ENCODE measurements at places on chromosomes 4 and X.

- DNase-seq = no peak
Measured at GRCh38 chr4:47442980-47443379, 20.5 kb downstream of the COMMD8 start.

DNA sequence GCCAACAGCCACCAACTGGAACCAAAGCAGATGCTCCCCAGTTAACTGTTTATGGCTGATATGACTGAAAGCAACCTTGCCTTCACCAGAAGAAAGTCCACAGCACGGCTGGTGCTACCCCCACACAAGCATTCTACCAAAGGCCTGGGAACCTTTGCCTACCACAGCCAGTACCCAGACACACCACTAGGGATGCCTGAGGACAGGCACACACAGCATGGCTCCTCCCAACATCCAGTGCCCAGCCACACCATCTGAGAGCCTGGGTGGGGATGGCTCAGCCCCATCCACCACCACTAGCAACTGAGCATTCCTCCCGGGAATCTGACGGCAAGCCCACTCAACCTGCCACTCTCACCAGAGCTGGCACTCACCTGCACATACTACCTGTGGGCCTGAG lies 178.6 kb downstream of the SLC7A11 start:
- no peak for DNase-seq

GRCh38 chr4:54076673-54077072 lies 12.3 kb upstream of the CHIC2 start:
- no peak for DNase-seq

DNA sequence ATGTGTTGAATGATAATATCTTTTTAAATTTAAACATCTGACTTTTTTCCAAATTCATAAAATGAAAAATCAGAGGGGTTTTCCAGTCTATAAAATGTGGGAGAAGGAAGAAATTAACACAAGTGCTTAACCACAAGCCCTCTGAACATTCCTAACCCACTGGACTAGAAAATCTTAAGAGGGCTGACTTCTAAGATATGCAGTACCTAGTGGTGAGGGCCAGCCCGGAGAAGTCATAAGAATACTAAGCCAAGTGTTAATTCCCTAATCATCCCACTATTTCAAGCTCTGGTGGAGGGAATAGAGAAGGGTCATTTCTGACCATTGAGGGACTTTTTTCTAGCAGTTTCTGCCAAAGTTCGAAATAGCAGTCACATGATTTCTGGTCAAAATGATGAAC lies 86.9 kb upstream of the NEIL3 start:
- no peak for DNase-seq

GRCh38 chr4:81152839-81153713 lies 61.9 kb downstream of the PRKG2 start:
- no peak for DNase-seq

GRCh38 chr4:123589301-123589700 lies 192.7 kb downstream of the SPRY1 start:
- DNase-seq = no peak

GRCh38 chr4:25129917-25130316 lies 30.3 kb downstream of the SEPSECS start:
- no peak for DNase-seq

DNA sequence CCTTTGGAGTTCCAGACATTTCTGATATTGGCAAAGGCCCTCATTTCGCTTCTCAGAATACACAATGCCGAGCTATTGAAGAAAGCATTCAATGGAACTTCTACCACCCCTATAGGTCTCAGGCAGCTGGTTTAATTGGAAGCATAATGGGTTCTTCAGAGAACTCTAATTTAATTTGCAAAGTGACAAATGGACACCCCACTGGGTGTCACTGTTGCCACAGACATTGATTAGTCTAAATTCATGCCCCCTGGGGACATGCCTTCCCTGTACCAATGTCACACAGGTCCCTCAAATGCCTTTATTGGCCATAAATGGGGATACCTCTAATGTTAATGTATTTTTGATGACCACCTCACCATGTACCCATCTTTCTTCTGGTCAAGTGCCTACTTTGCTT lies 22.9 kb upstream of the TMEM255A start:
- DNase-seq = no peak

DNA sequence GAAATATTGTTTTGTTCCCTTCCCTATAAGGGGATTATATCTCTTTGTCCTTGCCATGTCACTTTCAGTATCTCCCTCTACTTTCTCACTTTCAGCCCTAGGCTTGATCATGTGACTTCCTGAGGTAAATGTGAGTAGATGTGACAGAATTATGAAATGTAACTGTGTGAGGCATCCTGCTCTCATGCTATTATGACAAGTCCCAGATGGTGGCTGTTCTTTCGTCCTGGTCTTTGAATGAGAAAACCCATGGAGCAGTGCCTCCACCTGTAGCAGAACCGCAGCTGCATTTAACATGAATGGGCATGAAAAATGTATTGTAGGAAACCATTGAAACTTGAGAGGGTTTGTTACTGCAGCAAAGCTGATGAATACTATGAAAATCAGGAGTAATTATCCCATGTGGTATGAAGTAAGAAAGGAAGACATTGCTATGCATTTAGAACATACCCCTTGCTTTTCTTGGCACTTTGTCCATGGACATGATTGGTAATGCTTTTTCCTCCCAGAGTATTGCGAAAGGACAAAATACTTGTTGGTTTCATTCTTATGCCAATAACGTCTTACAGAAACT lies 202.2 kb upstream of the GPRIN3 start:
- DNase-seq = no peak

GRCh38 chrX:38560776-38561125 lies 591 bp upstream of the TSPAN7 start:
- DNase-seq = no peak

DNA sequence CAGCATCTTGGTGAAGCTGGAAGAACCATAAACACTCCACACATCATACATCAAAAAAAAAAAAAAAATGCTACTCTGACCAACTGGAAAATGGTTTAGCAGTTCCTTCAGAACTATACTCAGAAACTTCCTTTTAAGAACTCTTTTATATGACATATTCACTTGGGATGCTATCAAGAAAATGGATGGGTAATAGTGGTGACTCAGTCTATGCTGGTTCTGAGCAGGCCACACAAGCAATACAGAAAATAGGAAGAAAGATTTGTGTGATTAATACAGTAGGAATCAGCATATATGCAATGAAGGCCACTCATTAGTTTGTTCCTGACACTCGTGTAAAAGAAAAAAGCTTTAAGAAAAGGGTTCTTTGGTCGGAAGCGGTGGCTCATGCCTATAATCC lies 123.5 kb upstream of the FAT4 start:
- no peak for DNase-seq

DNA sequence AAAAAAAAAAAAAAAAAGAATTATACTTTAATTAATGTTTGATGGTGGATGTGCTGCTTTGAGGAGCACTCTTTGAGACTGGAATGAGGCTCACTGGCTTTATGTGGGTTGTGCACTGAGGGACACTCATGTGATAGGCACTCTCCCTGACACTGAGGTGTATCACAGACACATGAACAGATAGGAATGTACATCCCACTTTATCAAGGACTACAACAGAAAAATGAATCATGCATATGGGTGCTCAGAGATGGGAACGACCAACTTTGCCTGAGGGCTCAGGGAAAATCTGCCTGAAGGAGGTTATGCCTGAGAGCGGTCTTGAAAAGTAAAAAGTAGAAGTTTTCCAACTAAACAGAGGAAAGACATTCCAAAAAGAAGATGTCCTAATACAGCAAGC lies 97.7 kb upstream of the RBPJ start:
- DNase-seq = no peak

- no peak for DNase-seq
Measured at GRCh38 chr4:118270492-118270891, 82.3 kb downstream of the PRSS12 start.

GRCh38 chr4:17781300-17782287 lies at the start of gene FAM184B:
TSS of gene FAM184B (minus strand) at chr4:17781621. CDS start at chr4:17781299, 322 bp downstream.
- no peak for DNase-seq

- DNase-seq = no peak
Measured at GRCh38 chr4:60744767-60745166, 455.4 kb upstream of the ADGRL3 start.

DNA sequence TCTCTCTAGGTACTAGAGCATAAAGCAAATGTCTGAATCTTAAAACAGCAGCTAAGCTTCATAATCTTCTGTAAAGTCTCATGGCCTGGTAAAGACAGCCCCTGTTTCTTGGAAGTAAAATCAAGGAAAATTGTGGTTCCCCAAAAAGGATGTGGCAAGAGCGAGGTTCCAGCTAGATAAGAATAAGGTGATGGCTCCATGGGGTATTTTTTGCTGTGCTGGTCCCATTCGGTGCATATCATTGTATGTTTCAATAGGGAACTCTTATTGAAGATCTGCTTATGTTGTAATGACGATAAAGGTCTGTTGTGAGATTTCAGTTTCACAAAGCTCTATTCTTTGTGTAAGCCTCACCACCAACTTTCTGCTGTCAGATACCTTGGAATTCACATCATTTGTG lies 316.9 kb upstream of the NOCT start:
- DNase-seq = no peak
